ENCODE measurements at places on chromosomes 12 and 14.

GRCh38 chr12:45853550-45853949, 124.0 kb downstream of the ARID2 start:
- no peak for DNase-seq

- DNase-seq = no peak
These were observed 103.2 kb upstream of the NAV3 start for GRCh38 chr12:77727442-77728001.

DNA sequence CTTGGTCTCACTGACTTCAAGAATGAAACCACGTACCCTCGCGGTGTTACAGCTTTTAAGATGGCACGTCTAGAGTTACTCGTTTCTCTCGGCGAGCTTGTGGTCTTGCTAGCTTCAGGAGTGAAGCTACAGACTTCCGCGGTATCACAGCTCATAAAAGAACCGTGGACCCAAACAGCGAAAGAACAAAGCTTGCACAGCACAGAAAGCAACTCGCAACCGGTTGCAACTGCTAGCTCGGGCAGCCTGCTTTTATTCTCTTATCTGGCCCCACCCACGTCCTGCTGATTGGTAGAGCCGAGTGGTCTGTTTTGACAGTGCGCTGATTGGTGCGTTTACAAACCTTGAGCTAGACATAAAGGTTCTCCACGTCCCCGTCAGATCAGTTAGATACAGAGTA, 4.2 kb upstream of the CLEC4C start:
- DNase-seq = no peak

DNA sequence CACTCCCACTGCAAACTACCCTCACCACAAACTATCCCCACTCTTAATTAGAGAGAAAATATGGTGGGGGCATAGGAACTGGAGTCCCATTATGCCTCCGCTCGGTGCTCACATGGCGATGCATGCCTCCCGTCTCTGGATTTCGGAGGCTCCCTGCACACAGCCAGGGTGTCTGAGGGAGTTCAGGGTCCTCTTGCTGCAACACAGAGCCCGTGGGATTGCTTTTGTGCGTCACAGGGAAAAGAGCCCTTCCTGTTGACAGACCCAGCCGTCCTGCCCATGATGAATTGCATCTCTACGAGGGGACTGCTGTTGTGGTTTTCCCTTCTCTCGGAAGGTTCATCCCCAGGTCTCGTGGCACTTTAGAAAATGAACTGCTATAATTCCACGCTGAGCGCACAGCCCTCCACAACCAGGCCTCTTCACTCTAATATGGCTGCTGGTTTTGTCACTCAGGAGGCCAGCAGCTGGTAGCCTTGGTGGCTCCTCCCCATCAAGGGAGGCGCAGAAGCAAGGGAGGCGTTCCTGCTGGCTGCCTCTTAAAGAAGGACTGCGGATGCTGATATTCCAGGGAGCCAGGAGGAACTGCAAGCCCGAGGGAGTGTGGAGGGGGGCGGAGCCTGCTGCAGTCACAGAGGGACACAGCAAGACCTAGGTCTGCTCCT, 158.0 kb downstream of the KCNA5 start:
- no peak for DNase-seq

DNA sequence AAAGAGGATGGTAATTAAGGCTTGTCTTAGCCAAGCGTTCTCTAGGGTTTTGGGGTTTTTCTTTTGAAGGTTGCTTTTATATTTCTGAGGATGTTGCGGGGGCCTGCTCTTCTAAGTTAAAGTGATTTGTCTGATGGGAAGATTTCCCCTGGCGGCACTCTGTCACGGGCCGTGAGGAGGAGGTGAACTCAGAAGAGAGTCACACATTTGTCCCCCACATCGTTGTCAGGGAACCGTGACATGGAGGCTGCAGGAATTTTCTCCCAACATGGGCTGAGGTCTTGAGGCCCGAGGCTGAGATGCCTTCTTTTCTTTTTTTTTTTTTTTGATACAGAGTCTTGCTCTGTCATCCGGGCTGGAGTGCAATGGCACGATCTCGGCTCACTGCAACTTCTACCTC, 71.5 kb downstream of the ADGRD1 start:
- no peak for DNase-seq

- no peak for DNase-seq
These were observed 406.3 kb upstream of the DCN start for GRCh38 chr12:91588874-91589454.

- DNase-seq = no peak
These were observed 26.8 kb upstream of the VPS33A start for GRCh38 chr12:122293081-122293480.

DNA sequence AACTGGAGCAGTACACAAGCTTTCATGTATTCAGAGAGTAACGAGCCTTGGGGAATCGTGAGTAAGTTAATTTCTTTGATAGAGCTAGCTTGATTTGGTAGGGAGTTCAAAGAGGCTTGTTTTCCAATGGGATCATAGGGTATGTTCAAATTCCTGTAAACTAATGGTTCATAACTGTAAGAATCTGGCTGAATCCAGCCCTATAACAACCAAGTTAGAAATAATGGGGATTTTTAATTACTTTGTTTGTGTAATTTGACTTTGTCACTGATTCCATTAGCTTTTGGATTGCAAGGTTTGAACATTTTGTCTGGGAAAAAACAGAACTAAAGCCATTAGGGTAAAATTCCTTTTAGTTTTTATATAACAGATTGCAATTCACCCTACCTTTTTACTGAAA, 94.0 kb downstream of the WNK1 start:
- no peak for DNase-seq

DNA sequence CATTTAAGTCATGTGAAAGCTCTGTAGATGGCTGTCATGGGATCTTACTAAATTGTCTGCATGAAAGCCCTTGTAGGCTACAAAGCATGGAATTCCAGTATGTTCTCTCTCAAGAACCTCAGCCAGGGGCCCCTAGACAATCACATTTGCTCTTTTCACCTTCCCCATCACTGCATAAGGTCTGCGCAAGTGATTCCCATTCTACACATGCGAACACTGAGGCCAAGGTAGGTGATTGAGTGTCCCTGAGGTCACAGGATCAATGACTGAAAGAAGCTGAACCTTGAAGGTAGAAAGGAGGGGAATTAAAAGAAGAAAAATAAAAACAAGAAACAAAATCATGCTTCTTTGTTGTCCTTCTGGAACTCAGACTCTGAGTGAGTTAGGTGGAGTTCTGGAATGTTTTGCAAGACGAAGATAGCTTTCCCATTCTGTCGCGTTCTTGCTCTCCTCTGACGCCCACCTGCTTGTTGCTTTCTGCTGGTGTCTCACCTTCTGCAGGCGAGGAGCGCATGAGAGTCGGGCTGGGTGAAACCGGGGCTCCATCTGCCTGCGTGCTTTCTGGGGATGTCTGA, 79.9 kb downstream of the SPRING1 start:
- no peak for DNase-seq

- no peak for DNase-seq
These were observed 5.1 kb upstream of the HOXC4 start for GRCh38 chr12:54048406-54049093.

- no peak for DNase-seq
These were observed 51.7 kb downstream of the PPFIBP1 start for GRCh38 chr12:27575762-27576118.

GRCh38 chr14:59229653-59230406, 41.4 kb downstream of the DAAM1 start:
- peak; percentile 21 for DNase-seq

- DNase-seq = no peak
These were observed 8.5 kb downstream of the SLC6A15 start for GRCh38 chr12:84904051-84904450.

DNA sequence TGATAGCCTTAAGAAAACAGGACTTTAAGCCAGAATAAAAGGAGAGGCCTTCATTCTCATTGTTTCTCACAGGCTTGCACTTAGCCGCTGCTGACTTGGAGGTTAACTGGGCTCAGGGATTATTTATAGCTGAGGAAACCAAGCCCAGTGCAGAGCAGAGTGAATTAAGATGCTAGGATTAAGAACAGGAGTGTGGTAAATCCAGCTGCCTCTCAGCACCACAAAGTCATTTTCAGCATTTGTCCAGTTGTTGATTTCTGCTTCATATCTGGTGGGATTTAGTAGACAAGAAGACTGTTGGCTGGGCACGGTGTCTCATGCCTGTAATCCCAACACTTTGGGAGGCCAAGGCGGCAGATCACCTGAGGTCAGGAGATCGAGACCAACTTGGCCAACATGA, 14.3 kb upstream of the KRT73 start:
- DNase-seq = no peak

DNA sequence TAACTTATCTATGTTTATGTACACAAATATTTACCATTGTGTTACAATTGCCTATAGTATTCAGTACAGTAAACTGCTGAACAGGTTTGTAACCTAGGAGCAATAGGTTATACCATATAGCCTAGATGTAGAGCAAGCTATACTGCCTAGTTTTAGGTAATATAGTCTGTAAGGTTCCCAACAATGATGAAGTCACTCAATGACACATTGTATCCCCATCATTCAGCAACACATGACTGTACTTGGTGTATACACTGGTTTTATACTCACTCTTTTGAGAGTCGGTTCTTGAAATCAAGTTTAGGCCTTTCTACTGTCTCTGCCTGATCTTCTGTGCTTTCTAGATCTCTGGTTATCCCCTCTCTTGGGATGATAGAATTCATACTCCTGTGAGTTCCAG, 5.5 kb downstream of the RNASE1 start:
- no peak for DNase-seq

DNA sequence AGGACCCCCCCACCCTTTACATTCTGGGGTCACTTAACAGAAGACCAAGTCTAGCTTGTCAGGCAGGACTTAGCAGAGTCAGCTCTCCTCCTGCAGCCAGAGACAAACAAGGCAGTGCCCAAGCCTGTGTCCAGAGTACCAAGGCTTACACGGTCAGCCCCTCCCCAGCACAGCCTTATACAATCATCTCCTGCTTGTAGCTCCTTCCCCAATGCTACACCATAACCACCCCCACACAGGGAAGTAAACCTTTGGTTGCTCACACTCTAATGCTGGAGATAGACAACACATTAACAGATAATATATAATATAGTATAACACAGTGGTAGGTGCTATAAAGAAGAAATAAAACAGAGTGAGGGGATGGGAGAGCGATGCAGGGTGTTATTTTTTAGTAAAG, 175.4 kb upstream of the PWP1 start:
- DNase-seq = no peak

GRCh38 chr12:49232940-49233841, 31.7 kb upstream of the TUBA1C start:
- no peak for DNase-seq

GRCh38 chr14:99602788-99603415, 1.1 kb downstream of the CCDC85C start:
- no peak for DNase-seq

GRCh38 chr14:68809524-68809923, 16.7 kb upstream of the ZFP36L1 start:
- DNase-seq = no peak

DNA sequence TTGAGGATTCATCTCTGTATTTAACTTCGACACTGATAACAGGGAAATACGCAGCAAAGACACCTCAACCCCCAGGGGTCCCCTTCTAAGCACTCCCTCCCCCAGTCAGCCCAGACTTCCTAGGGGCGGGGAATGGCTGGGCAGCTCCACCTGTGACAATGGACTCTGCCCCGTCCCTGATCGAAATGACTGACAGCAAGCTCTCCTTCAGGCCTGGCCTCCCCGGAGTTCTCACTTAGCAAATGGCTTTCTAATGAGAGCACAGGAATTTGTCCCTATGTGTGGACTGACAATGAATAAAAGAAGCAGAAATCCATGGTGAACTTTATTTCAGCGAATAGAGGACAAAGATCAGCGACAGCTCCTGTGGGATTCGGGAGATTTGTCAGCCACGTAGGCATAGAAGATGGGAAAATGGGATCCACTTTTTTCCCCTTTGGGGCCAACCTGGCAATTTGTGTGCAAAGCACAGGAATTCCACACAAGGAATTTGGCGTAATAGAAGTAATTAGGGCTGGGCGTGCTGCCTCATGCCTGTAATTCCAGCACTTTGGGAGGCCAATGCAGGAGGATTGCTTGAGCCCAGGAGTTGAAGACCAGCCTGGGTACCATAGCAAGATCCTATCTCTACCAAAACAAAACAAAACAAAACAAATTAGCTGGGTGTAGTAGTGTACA, 63.8 kb downstream of the TNFAIP2 start:
- DNase-seq = no peak

DNA sequence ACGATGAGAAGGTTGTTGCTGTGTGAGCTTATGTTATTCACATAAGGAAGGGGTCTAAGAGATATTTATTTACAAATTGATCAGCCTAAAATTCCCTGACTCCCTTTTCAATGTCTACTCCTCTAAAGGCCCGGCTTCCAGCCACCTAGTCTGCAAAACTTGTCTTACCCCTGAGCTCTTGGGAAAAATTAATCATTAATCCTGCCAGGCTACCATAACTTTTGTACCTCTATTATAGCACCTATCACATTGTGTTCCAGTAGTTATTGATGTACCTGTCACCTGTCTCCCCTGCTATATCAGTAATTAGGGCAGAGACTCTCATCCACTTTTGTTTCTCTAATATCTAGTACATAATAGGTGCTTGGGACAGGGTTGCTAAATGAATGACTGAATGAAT, 29.3 kb upstream of the FRS2 start:
- DNase-seq = no peak

DNA sequence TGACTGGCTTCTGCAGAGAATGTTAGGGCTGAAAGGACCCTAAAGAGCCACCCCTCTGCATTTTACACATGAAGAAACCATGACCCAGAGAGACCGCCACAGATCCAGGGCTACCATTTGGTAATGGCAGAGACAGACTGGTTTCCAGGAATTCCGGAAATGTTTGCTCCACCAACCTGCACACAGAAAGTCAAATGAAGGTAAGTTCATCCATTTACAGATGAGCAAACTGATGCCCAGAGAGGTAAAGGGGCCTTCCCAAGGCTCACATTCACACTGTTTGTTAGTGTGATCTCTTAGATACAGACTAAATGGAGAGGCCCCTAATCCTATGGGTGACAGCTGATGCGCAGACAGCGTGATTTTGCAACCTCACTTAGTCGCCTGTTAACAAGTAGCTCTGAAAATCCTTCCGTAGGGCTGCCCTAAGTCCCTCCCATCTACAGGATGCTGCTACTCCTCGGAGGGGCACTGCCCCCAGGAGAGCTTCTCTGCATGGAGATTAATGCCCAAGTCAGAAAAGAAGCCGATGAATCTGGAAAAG, 33.8 kb downstream of the ZFP36L1 start:
- DNase-seq = no peak

DNA sequence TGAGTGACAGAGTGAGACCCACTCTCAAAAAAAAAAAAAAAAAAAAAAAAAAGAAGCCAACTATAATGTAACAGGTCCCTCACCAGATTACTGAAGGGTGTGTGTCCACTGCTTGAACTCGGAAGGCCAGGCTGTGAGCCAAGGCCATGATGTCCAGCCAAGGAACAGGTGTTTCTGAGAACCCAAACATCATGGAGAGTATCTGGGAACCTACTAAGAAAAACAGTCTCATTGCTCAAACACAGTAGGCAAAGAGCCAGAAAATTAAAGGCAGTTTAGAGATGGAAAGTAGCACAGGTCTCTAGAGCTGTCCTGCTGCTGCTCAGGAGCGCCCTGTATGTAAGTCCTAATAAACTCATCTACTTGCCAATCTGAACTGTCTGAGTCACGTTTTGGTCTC, 12.5 kb upstream of the MAP4K5 start:
- no peak for DNase-seq
